ENCODE measurements at places on chromosomes 3 and 15.

- DNase-seq: no peak
Measured at GRCh38 chr3:22728406-22728805, 474.7 kb upstream of the UBE2E2 start.

- peak; percentile 25 for DNase-seq
Measured at GRCh38 chr3:141529717-141530414, 43.0 kb downstream of the RASA2 start.

DNA sequence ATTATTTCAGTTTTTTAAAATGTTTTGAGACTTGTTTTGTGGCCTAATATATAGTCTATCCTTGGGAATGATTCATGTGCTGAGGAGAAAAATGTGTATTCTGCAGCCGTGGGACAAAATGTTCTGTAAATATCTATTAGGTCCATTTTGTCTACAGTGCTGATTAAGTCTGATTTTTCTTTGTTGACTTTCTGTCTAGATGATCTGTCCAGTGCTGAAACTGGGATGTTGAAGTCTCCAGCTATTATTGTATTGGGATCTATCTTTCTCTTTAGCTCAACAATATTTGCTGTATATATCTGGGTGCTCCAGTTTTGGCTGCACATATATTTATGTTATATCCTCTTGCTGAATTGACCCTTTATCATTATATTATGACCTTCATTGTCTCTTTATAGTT is 85.2 kb downstream of the UBE2E2 start:
- no peak for DNase-seq

GRCh38 chr3:61182662-61183061 is 68.6 kb downstream of the FHIT start:
- no peak for DNase-seq

DNA sequence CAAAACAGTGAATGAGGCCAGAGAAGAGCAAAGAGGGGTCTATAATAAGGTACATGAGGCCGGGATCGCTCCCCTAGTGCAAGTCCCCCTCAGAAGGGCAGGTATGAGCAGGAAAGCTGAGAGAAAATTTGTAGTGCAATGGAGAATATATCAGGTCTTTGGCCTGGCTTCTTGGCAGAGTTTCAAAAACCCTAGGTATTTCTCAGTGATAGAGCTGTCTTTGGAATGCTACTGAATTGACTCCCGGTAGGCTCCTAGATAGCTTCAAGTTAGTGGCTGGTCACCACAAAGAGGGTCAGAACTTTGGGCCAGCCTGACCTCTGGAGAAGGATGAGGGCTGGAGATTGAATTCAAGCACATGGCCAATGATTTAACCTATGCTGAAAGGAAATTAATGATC is 30.6 kb upstream of the OXTR start:
- no peak for DNase-seq

DNA sequence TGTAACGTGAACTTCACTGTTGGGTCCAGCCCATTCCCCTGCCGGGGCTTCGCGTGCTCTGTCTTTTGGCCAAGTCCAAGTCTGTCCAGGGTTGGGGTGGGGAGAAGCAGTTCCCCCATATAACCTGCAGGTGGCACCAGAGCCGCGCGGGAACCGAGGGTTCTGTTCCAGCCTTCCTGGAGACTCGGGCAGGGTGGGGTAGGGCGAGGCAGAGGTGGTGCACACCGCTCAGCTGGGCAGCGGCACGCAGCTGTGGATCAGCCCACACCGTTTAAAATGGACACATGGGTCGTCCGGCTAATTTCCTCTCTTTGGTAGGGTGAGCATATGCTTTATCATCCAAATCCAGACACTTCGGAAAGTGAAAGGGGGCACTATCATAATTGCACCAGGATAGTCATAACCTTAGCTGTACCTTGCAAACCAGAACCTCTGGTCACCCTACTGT is 118.1 kb downstream of the TBC1D2B start:
- peak; percentile 64 for DNase-seq

DNA sequence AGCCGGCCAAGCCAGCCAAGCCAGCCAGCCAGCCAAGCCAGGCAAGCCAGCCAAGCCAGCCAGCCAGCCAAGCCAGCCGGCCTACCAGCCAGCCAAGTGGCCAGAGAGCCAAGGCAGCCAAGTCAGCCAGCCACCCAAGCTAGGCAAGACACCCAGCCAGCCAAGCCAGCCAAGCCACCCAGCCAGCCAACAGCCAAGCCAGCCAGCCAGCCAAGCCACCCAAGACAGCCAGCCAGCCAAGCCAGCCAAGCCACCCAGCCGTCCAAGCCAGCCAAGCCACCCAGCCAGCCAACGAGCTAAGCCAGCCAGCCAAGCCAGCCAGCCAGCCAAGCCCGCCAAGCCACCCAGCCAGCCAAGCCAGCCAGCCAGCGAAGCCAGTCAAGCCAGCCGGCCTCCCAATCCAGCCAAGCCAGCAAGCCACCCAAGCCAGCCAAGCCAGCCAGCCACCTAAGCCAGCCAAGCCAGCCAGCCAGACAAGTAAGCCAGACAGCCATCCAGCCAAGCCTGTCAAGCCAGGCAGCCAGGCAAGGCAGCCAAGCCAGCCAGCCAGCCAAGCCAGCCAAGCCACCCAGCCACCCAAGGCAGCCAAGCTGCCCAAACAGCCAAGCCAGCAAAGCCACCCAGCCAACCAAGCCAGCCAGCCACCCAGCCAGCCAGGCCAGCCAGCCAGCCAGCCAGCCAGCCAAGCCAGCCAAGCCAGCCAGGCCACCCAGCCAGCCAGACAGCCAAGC is 200.5 kb downstream of the GOLGA6L6 start:
- no peak for DNase-seq

- no peak for DNase-seq
Measured at GRCh38 chr3:46960835-46961234, 15.7 kb downstream of the CCDC12 start.

Data from stimulated activated CD4-positive, alpha-beta T cell treated with anti-CD3 and anti-CD28 coated beads, Interleukin-4, amount 100 ng/mL, for 4 hours (primary cell).